BJ (cell line): ENCODE measurements at places on chromosomes 2 and 18. TPM values are rescaled to one million over a fixed set of nuclear protein-coding genes. Genes with fewer than 3 reads are reported as not detected.

GRCh38 chr2:143548032-143548431, 418.8 kb downstream of the ARHGAP15 start:
- no peak for DNase-seq

DNA sequence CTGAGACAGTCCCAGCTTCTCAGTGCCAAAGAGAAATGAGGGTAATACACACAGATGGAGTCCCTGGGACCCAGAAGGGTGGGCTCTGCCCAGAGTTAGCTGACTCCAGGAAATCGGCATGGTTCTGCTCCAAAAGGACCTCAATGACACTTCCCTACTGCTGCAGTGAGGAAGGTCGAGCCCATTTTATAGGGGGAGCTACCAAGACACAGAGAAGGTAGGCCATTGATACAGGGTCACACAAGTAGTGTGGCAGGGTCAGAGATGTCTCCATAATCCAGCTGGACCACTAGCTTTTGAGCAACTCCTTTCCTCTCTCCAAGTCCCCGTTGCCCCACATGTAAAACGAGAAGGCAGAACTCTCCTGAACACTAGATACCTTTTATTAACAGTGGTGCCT, 276.9 kb downstream of the MYCN start:
- DNase-seq: no peak

DNA sequence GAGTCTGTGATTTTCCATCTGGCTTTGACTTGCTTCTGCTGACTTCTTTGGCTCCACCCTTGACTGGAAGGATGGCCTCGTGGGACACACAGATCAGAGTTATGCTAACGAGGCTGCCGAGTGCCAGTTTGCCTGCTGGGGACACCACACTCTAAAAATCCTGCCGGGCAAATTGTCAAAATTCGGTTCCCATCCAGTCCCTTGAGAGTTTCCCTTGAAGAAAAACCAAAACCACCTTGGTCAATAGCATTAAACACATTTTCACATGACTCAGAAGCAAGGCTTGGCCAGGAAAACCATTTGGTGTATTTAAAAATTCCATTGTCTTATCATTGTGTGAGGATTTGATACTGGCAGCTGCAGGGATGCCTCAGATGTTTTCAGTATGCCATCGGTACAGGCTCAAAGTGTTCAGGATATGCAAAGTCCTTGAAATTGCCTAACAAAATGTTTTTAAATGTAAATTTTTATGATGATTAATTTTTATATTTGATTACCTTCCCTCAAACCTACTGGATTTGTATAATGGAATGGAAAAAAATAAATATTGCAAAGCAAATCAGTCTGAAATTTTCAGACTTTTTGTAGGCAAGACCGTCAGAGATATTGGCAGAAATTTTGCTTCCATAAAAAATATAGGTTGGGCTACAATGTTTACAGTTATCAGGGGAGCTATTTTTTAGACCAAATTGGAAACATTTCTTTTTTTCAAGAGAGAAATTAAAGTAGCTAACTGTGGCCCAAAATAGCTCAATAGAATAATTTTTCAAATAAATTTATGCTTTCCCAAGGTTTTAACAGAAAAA, 41.6 kb downstream of the KCNE4 start:
- no peak for DNase-seq

- DNase-seq: no peak
These were observed 88.8 kb upstream of the NYAP2 start for GRCh38 chr2:225310745-225311144.

DNA sequence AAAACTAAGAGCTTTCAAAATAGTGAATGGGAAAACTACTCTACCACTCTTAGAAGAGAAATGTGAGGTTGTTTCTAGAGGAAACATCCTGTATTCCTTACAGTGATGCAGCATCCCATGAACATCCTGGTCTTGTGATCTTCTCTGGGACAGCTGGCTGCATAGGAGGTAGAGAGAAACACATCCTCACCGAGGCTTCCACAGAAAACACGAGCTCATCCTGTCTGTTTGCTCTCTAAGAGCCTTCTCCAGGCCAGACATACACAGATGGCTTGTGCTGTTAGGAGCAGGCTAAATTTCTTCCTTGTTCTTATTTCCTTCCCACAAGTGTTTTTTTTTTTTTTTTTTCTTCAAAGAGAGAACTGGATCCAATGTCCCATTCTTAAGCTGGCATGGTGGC, 14.7 kb upstream of the FZD7 start:
- DNase-seq: no peak

GRCh38 chr18:63869374-63869773, 18.1 kb upstream of the SERPINB2 start:
- DNase-seq: peak; percentile 50

- DNase-seq: no peak
These were observed 234.1 kb downstream of the INSIG2 start for GRCh38 chr2:118322406-118322805.

GRCh38 chr18:46211816-46212215, 107.6 kb downstream of the HAUS1 start:
- no peak for DNase-seq

Gene UPP2
- polyA plus RNA-seq: not detected in 2 replicates

Gene ATP6V1B1
- polyA plus RNA-seq: 0.85 and 1.3 TPM in 2 replicates

Gene ATIC
- 83.0 and 92.0 TPM in 2 replicates for polyA plus RNA-seq

Gene CXXC1
- polyA plus RNA-seq: 29.4 and 51.2 TPM in 2 replicates

Gene SLC8A1
- 18.5 and 34.5 TPM in 2 replicates for polyA plus RNA-seq

Gene UGT1A4
- polyA plus RNA-seq: not detected in 2 replicates

Gene GBX2
- 0.11 TPM in 1 of 2 replicates, not detected in the other for polyA plus RNA-seq
